ENCODE measurements at places on chromosomes 16 and 17. TPM values are rescaled to one million over a fixed set of nuclear protein-coding genes. Genes with fewer than 3 reads are reported as not detected.

Gene TMEM132E
- 0.60 TPM for total RNA-seq

Gene KCNJ2
- total RNA-seq = not detected

Gene ZFPM1
- 10.6 TPM for total RNA-seq

Gene GCGR
- not detected for total RNA-seq

Gene FAM20A
- total RNA-seq = not detected

Gene SEPTIN1
- 216 TPM for total RNA-seq

Gene NPIPA8
- total RNA-seq = 37.5 TPM

DNA sequence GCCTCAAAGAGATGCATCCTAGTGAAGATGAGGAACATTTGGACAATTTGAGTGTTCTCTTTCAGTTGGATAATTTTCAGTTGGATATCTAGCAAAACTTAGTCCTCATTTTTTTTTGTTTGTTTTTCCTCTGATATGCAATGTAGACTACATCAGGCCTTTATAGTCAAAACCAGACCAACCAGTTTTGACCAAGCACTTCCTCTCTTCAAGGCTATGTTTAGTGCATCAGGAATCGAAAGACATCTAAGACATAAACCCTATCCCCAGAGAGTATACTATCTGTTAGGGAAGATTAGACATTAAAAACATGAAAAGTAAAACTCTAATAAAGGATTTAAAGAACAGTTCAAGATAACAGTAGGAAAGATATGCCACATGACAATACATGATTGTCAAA lies 256.1 kb downstream of the IRX3 start:
- H3K27ac ChIP-seq = no peak overlapping the region
- H3K27me3 ChIP-seq = no peaks in the 10 kb centered on the region
- H3K4me1 ChIP-seq = no peaks in the 10 kb centered on the region
- peaks cover 53% of the 10 kb centered on the region for H3K36me3 ChIP-seq
- no peak overlapping the region for H3K4me3 ChIP-seq

DNA sequence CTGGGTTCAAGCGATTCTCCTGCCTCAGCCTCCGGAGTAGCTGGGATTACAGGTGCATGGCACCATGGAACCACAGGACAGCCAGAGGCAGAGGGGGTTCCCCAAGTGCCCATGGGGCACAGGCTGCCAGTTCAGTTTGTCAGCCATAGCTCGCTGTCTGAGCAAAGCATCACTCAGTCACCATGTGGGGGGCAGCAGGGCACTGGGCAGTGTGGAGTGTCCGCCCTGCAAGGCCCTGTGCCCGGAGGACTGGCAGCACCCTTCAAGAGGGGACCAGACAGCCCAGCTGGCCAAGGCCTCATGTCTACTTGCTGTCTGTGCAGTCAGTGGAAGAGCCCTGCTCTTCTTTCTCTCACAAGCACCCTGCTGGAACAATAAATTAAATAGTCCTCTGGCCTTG lies 6.4 kb downstream of the ALYREF start:
- H3K4me3 ChIP-seq = no peak overlapping the region
- DNase-seq = no peak
- no peaks in the 10 kb centered on the region for H3K36me3 ChIP-seq
- H3K27me3 ChIP-seq = no peaks in the 10 kb centered on the region

DNA sequence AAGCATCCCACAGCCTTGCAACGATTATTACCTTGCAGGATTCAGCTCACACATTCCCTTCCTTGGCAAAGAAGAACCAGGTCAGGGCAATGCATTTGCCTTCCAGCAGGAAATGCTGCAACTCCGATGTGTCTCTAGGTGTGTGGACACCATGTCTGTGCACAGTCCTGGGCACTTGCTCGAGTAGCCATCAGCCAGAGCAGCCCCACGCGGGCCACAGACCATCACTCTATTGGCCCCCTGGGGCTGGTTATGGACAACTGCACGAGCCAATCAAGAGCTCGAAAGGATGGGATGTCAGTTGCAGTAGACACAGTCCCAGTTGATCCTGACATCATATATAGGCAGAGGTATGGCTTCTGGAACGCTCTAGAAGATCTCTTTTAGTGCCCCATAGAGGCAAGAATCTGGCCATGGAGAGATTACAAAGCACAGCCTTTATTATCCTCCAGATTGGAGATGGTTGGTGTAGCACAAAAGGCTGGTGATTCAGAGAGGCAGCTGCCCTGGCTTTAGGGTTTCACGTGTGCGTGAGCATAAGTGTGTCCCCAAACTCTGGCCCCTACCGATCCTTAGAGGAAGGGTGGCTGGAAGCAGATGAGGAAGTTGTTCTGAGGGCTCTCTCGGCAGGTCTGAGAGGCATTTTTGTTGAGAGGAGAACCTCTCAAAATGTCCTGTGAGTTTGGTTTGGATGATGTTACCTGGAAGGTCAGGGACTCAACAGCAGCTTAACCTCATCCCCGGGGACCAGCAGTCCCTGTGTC lies 403.8 kb downstream of the SEC14L1 start:
- DNase-seq = no peak
- no peak overlapping the region for H3K4me3 ChIP-seq
- H3K27me3 ChIP-seq = no peaks in the 10 kb centered on the region
- H3K36me3 ChIP-seq = no peaks in the 10 kb centered on the region

DNA sequence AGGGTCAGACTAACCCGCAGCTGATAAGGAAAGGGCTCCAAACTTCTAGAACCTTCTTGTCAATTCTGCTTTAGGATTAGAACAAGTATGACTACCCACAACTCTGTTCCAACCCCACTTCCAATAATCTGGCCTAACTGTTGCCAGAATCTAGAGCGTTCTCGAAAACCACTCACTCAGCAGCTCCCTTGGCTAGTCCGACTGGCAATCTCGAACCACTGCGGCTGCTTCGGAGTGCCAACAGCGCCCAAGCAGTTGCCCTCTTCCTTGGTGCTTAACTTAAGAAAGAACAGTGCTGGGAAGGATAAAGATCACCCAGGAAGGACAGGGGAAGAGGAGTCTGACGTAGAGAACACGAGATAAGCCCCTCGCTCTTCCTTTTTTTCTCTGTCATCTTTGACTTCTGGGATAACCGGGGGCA lies 818 bp downstream of the DNAJC7 start:
- H3K4me3 ChIP-seq = peak overlapping the region; percentile 99
- peaks cover 9% of the 10 kb centered on the region for H3K36me3 ChIP-seq
- no peaks in the 10 kb centered on the region for H3K27me3 ChIP-seq
- peaks cover 81% of the 10 kb centered on the region for H3K4me1 ChIP-seq
- peak overlapping the region; percentile 99 for H3K27ac ChIP-seq

GRCh38 chr16:30570636-30571444 lies 674 bp downstream of the ZNF688 start:
- H3K4me3 ChIP-seq = peak overlapping the region; percentile 91
- H3K36me3 ChIP-seq = peaks cover 3% of the 10 kb centered on the region
- DNase-seq = no peak

DNA sequence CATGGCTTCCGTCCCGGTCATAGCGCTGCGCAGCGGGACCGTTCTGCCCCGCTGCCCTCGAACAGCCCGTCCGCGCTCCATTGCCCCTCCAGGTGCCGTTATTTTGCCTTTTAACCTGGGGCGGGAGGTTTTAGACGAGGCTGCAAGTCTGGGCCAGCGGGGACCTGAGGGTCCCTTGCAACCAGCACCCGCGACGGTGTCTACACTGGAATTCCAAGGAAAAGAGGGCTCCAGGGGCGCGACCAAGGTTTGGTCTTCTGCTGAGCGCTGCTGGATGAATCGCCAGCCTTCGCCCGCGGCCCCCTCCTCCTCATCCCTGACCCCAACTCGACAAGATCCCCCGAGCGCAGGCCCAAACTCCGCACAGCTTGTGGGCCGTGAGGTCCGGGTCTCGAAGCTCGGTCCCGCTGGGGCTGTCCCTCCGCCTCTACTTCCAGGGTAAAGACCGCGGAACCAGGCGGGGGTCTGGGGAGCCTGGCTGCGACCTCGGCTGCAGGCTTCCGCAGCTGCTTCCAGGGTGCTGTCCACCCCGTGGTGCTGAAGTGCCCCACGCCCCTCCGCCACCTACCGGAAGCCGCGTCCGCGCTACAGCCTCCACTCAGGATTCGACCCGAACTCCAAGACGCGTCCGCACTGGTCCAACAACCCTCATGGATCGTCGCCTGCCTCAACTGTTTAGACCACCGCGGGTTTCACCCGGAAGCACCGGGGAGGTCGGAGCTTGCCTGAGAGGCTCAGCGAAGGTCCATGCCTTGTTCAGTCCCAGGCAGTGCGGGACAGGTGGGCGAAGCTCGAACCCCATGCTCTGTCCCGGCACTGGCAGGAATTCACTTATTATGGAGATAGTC lies 10.1 kb upstream of the CA4 start:
- peak; percentile 42 for DNase-seq
- H3K4me3 ChIP-seq = peak overlapping the region; percentile 14
- H3K27ac ChIP-seq = no peak overlapping the region
- H3K36me3 ChIP-seq = peaks cover 1% of the 10 kb centered on the region
- peaks cover 53% of the 10 kb centered on the region for H3K27me3 ChIP-seq

DNA sequence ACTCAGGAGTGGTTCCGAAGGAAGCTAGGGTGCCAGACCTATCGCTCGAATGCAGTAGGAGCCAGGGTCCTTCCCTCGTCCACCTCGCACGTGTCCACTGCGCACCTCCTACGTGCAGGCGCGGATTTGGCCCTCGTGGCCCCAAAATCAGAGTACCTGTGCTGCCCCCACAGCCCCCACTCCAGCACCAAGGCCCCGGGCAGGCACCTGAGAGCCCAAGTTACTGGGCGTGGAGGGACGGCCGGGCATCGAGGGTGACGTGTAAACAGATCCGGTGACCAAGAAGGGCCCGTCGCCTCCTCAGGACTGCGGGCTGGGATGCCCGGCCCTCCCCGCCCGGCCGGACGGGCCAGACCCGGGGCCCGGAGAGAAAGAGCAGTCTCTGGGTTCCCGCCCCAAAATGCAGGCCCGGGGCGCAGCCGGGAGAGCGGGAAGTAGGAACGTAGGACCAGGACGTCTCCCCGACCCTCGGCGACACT lies 492 bp downstream of the SLC25A39 start:
- no peak for DNase-seq
- H3K4me1 ChIP-seq = peaks cover 23% of the 10 kb centered on the region
- H3K27me3 ChIP-seq = no peaks in the 10 kb centered on the region
- H3K27ac ChIP-seq = peak overlapping the region; percentile 77
- H3K4me3 ChIP-seq = peak overlapping the region; percentile 82

DNA sequence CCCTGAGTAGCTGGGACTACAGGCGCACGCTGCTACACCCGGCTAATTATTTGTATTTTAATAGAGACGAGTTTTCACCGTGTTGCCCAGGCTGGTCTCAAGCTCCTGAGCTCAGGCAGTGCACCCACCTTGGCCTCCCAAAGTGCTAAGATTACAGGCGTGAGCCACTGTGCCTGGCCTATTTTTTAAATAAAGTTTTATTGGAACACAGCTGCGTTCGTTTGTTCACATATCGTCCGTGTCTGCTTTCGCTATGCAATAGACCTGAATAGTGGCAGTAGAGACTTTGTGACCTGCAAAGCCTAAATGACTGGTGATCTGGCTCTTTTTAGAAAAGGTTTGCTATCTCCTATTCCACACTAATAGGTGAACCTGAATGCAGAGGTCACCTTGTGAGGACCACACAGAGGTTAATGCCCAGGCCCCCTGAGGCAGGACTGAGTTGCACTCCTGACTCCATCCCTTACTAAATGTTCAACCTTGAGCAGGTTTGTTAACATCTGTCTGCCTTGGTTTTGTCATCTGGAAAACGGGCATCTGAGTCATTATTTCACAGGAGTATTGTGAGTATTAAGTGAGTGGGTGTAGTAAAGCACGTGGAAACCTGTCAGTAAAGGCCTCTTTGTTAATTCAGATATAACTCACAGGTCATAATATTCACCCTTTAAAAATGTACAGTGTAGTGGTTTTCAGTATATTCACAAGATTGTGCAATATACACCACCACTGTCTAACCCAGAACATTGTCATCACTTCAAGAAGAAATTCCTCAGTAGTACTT lies 157.5 kb upstream of the CACNG5 start:
- no peaks in the 10 kb centered on the region for H3K27me3 ChIP-seq
- no peak overlapping the region for H3K4me3 ChIP-seq
- peak overlapping the region; percentile 20 for H3K27ac ChIP-seq
- peaks cover 9% of the 10 kb centered on the region for H3K36me3 ChIP-seq

DNA sequence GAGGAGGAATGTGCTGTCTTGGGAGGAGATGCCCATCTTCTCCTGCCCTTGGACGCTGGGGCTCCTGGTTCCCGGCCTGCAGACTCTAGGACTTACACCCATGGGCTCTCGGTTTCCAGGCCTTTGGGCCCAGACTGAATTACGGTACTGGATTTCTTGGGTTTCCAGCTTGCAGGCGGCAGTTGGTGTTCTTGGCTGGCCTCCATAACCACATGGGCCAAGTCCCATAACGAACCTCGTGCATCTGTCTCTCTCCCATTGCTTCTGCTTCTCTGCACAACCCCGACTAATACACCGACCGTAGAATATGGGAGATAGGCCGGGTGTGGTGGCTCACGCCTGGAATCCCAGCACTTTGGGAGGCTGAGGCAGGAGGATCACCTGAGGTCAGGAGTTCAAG lies 162.6 kb downstream of the SDK2 start:
- no peak overlapping the region for H3K27ac ChIP-seq
- no peak overlapping the region for H3K4me3 ChIP-seq
- no peak for DNase-seq
- peaks cover 2% of the 10 kb centered on the region for H3K27me3 ChIP-seq
- peaks cover 13% of the 10 kb centered on the region for H3K36me3 ChIP-seq

- H3K4me1 ChIP-seq = peaks cover 1% of the 10 kb centered on the region
- H3K36me3 ChIP-seq = no peaks in the 10 kb centered on the region
- H3K27me3 ChIP-seq = no peaks in the 10 kb centered on the region
- DNase-seq = no peak
- no peak overlapping the region for H3K27ac ChIP-seq
Observed at GRCh38 chr17:50774225-50774803, 7.0 kb upstream of the ANKRD40CL start.

GRCh38 chr16:89729293-89729692 lies 8.0 kb downstream of the ZNF276 start:
- no peaks in the 10 kb centered on the region for H3K27me3 ChIP-seq
- H3K36me3 ChIP-seq = peaks cover 25% of the 10 kb centered on the region
- H3K4me3 ChIP-seq = no peak overlapping the region

GRCh38 chr17:992933-993332 lies 4.0 kb upstream of the TIMM22 start:
- no peaks in the 10 kb centered on the region for H3K27me3 ChIP-seq
- DNase-seq = no peak
- no peak overlapping the region for H3K4me3 ChIP-seq
- H3K27ac ChIP-seq = no peak overlapping the region
- H3K36me3 ChIP-seq = no peaks in the 10 kb centered on the region
- H3K4me1 ChIP-seq = peaks cover 7% of the 10 kb centered on the region

GRCh38 chr17:82837586-82838320 lies 2.1 kb downstream of the ZNF750 start:
- H3K4me3 ChIP-seq = no peak overlapping the region
- peaks cover 16% of the 10 kb centered on the region for H3K4me1 ChIP-seq
- DNase-seq = no peak
- peaks cover 2% of the 10 kb centered on the region for H3K36me3 ChIP-seq
- no peaks in the 10 kb centered on the region for H3K27me3 ChIP-seq

DNA sequence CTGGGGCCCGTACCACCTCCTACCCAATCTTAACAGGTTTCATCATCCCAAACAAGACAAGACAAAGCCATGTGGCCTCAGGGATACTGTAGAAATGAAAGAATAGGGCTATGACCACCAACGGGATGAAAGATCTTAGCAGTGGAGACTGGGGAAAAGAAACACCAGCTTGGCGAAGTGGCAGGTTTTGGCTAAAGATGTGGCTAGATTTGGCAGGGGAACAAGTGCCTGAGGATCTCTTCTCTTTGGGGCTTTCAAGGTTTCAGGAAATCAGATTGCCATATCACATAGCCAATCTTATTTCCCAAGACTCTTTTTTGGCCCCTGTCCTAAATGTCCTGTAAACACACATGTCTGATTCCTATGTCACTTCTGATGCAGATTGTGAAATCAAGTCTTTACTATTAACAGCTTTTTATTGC lies 6.9 kb downstream of the KRT24 start:
- H3K36me3 ChIP-seq = no peaks in the 10 kb centered on the region
- no peak overlapping the region for H3K27ac ChIP-seq
- no peak for DNase-seq
- no peak overlapping the region for H3K4me3 ChIP-seq
- H3K27me3 ChIP-seq = peaks cover 42% of the 10 kb centered on the region
- H3K4me1 ChIP-seq = no peaks in the 10 kb centered on the region

GRCh38 chr17:27478901-27479538 lies 22.8 kb downstream of the KSR1 start:
- peaks cover 71% of the 10 kb centered on the region for H3K4me1 ChIP-seq
